ENCODE measurements at places on chromosomes 13 and 19. TPM values are rescaled to one million over a fixed set of nuclear protein-coding genes. Genes with fewer than 3 reads are reported as not detected.

UBE2L5 gene
- total RNA-seq, result not detected

SMIM17 gene
- 0.11 TPM for total RNA-seq

GRK1 gene
- not detected for total RNA-seq

IFNL4 gene
- not detected for total RNA-seq

CLC gene
- not detected for total RNA-seq

NPAS1 gene
- 1.0 TPM for total RNA-seq

CYP2A7 gene
- not detected for total RNA-seq

KDELR1 gene
- 115 TPM for total RNA-seq

CCDC70 gene
- not detected for total RNA-seq

GRIN3B gene
- total RNA-seq, result 0.19 TPM

IL17D gene
- total RNA-seq, result 4.9 TPM

TUBA3C gene
- total RNA-seq, result not detected

TEX26 gene
- total RNA-seq, result not detected

HSPB6 gene
- 0.29 TPM for total RNA-seq

CSNK1A1L gene
- total RNA-seq, result not detected

ERFL gene
- not detected for total RNA-seq

BICRA gene
- 1.8 TPM for total RNA-seq

MIR17HG gene
- 3.6 TPM for total RNA-seq

CABP5 gene
- not detected for total RNA-seq

ZNF626 gene
- 16.5 TPM for total RNA-seq

PNMA8A gene
- 74.8 TPM for total RNA-seq

RDH8 gene
- total RNA-seq, result not detected

FREM2 gene
- not detected for total RNA-seq

CDC34 gene
- total RNA-seq, result 64.6 TPM

POU2F2 gene
- total RNA-seq, result not detected

STOML3 gene
- total RNA-seq, result not detected

ILF3 gene
- 143 TPM for total RNA-seq

Data from LHCN-M2 (cell line).